ENCODE measurements at places on chromosomes 5 and 9. TPM values are rescaled to one million over a fixed set of nuclear protein-coding genes. Genes with fewer than 3 reads are reported as not detected.

Gene CRAT
- total RNA-seq = 24.9 TPM

Gene TNC
- 0.85 TPM for total RNA-seq

Gene SCGB3A2
- not detected for total RNA-seq

Gene OSTF1
- total RNA-seq = 18.2 TPM

Gene LURAP1L
- total RNA-seq = 28.3 TPM

Gene AFAP1L1
- total RNA-seq = 12.3 TPM

Gene CDH6
- 0.07 TPM for total RNA-seq

Gene GFRA3
- 0.14 TPM for total RNA-seq

Gene SLC27A4
- 37.3 TPM for total RNA-seq

Gene NDST1
- 59.3 TPM for total RNA-seq

Gene PHF24
- 0.09 TPM for total RNA-seq

Gene SMIM32
- not detected for total RNA-seq

Gene NFIL3
- 9.4 TPM for total RNA-seq

Measured in A549 treated with AZD2906 at 1 μM for 4 hours (cell line).